Putamen (tissue), 1 donor: ENCODE measurements at places on chromosomes 4 and X.

DNA sequence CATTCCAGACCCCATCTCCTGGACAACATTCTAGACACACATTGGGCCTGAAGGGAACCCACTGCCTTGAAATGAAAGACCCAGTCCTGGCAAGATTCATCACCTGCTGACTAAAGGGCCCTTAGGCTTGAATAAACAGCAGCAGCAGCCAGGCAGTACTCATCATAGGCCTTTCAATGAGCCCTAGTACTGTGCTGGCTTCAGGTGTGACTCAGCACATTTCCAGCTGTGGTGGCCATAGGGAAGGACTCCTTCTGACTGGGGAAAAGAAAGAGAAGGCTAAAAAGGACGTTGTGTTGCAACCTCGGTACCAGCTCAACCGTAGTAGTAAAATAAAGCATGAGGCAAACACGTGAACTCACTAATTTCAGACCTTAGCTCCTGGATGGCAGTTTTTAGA lies 344.0 kb downstream of the ACTRT1 start:
- no peak for DNase-seq

- no peak for DNase-seq
These were observed 56.9 kb downstream of the MAD2L1 start for GRCh38 chr4:120009731-120010130.

GRCh38 chr4:21726255-21726815 lies 222.2 kb downstream of the KCNIP4 start:
- no peak for DNase-seq

DNA sequence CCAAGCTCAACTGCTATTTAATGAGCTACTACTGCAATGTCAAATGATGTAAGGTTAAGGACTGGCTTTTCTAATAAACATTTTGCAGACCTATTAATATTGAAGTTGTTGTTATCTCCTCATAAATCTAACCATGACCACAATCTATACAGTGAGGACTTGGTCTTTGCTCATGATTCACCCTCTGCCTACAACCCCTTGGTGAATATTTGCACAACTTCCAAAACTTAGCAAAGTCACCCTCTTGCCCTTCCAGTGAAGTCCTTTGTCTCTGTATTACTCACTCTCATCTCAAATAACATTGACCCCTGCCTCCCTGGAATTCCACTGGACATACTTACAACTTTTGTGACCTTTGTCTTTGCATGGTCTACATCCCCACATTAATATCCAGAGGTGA lies 204.5 kb downstream of the KCNIP4 start:
- DNase-seq: no peak

- peak; percentile 9 for DNase-seq
These were observed 30.2 kb upstream of the LGI2 start for GRCh38 chr4:25060963-25061340.

- DNase-seq: no peak
These were observed 6.2 kb downstream of the MBNL3 start for GRCh38 chrX:132482632-132483031.

DNA sequence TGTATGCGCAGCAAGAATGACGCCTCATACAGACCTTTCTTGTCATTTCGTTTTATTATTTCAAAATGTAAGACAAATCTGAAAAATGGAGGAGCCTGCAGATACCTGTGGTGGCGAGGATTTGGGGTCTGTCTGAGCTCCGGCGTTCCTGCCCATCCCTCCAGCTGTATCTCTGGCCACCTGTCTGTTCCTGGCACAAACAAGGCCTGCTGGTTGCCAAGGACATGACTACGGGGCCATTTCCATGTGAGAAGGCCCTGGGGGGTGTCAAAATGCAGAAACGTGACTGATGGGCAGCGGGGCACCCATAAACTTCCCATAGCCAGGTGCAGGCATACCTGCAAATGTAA lies 591 bp upstream of the TSPAN7 start:
- DNase-seq: no peak

DNA sequence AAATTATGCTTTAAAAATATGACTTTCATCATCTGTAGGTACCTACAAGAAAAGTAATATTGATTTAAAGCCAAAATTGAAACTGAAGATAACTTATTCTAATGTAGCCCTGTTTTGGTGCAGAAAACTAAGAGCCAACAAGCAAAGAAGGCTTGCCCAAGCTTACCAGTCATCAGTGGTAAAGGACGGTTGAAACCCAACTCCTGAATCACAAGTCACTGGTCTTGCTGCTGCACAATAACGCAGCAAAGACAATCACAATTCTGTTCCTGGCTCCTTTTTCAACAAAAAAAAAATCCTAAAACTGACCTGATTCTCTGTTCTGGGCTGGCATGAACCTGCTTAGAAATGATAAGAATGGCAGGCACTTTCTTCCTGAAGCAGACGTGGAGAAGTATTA lies 34.5 kb downstream of the WDFY3 start:
- DNase-seq: no peak

DNA sequence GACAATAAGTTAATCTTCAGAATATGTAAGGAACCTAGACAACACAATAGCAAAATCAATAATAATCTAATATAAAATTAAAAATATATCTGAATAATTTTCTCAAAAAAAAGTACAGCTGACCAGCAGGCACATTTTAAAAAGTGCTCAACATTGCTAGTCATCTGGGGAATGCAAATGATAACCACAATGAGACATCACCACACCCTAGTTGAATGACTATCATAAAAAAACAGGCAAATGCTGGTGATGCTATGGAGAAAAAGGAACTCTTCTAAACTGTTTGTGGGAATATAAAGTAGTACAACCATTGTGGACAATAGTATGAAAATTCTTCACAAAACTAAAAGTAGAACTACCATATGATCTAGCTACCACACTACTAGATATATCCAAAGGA lies 956.9 kb upstream of the NDST4 start:
- no peak for DNase-seq

DNA sequence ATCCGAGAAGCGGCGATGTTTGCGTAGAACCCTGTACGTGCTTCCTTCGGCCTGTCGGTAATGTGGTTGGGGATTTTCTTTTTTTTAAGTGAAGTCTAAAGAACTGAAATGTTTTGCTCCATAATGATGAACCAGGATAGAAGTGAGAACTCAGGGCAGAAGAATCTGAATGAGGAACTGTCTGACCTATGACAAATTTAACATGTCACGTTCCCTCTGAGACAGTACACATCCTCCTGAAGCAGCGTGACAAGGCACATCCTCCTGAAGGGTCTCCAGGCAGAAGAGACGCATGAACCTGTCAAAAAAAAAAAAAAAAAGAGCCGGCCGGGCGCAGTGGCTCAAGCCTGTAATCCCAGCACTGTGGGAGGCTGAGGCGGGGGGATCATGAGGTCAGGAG lies 6.2 kb downstream of the CSF2RA start:
- DNase-seq: peak; percentile 12

DNA sequence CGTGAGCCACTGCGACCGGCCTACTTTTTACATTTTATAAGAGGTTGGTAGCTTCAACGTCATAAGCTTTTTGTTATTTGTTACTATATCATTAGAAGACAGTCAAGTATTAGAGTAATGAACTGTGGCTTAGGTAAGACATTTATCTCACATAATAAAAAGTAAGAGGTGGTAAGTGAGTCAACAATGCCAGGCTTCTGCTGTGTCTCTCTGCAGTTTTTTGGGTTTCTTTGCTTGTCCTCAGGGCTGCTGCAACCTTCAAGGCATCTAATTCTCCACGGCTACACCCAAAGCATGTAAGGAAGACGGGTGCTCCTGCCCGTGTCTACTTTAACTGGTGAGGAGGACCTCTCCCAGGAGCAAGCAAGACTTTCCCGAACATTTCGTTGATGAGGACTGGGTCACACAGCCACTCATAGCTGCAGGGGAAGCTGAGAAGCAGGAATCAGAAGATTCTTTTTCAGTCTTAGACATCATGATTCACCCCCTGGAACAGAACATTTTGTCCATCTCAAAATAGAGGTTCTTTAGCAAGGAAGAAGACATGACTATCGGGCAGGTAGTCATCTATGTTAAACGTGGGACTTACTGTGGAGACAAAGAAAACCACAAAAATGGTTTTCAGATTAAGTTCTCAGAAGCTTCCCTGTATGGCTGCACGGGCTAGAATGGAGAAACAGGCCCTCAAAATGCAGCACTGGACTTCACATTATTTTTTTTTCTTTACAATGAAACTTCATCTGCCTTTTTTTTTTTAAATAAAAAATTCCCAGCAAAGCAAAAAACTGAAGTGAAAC lies 13.0 kb upstream of the RHOH start:
- no peak for DNase-seq
